Naive thymus-derived CD4-positive, alpha-beta T cell (primary cell): ENCODE measurements at places on chromosomes 16 and 17. TPM values are rescaled to one million over a fixed set of nuclear protein-coding genes. Genes with fewer than 3 reads are reported as not detected.

FSCN2 gene
- total RNA-seq: 0.48 and 0.56 TPM in 2 replicates

NAT9 gene
- 53.9 TPM for total RNA-seq

CBFB gene
- total RNA-seq: 98.1 TPM

ABCC11 gene
- total RNA-seq: not detected

UBE2O gene
- 39.2 and 40.7 TPM in 2 replicates for total RNA-seq

DNA sequence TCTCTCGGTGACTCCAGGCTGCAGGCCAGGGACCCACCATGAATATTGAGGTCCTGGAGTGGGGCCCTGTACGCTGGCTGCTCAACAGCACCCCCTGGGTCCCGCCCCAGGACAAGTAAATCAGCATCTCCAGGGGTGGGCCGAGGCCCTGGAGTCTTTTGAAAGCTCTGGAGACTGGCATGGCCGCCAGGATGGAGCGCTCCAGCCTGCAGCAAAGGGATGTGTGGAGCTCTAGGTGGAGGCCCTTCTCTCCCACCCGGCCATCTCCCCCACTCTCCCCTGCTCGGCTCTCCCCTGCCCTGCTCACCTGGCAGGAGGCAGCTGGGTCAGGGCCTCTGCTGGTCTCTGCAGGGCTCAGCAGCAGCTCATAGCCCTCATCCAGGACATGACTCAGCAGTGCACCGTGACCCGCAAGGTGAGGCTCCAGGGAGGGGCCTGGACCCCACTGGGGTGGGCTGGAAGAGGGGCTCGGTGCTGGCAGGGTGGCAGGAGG, 16.6 kb downstream of the SGSH start:
- no peak overlapping the region for H3K27ac ChIP-seq
- no peaks in the 10 kb centered on the region for H3K36me3 ChIP-seq
- no peak overlapping the region for H3K4me3 ChIP-seq
- DNase-seq: no peak
- H3K27me3 ChIP-seq: no peaks in the 10 kb centered on the region

GRCh38 chr16:17465460-17465859, 5.3 kb downstream of the XYLT1 start:
- H3K4me3 ChIP-seq: no peak overlapping the region
- H3K36me3 ChIP-seq: no peaks in the 10 kb centered on the region
- H3K4me1 ChIP-seq: peaks cover 24% of the 10 kb centered on the region
- no peak for DNase-seq

DNA sequence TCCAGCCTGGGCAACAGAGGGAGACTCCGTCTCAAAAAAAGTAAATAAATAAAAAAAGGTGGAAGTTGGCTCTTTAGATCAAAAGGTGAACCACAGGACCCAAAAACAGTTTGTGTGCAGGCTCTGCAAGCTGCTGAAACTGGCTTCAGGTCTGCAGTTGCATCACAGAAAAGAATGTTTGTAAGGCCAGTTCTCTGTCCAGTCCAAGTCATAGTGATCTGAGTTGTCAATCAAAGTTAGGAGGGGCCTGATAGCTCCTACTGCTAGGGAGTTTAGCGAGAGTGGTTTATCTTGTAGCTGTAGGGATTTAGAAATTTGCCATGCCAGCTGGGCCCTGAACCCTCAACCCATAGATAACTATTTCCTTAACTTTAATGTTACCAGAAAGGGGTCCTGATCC, 101.2 kb upstream of the CACNG5 start:
- no peaks in the 10 kb centered on the region for H3K27me3 ChIP-seq
- H3K27ac ChIP-seq: no peak overlapping the region
- H3K4me3 ChIP-seq: no peak overlapping the region
- DNase-seq: no peak
- H3K4me1 ChIP-seq: no peaks in the 10 kb centered on the region

DNA sequence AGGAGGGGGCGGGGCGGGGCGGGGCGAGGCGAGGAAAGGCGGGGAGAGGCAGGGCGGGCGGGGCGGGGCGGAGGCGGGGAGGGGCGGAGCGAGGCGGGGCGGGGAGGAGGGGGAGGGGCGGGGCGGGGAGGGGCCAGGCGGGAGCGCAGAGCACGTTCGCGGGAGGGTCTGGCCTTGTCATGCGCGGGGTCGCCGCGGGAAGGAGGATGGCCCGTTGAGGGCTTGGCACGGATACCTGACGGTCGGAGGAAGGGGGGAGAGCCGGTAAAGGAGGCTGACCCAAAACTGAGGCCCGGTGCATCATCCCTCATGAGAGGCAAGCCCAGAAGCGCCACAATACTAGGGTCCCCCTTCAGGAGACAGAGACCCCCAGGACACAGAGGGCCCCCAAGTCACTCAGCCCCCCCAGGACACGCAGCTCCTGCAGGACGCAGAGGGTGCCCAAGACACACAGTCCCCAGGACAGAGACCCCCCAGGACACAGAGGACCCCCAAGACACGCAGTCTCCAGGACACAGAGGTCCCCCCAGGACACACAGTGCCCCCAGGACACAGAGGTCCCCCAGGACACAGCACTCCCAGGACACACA, 593 bp upstream of the WDR45B start:
- H3K27ac ChIP-seq: peak overlapping the region; percentile 41
- H3K27me3 ChIP-seq: no peaks in the 10 kb centered on the region
- H3K4me1 ChIP-seq: peaks cover 11% of the 10 kb centered on the region
- H3K4me3 ChIP-seq: peak overlapping the region; percentile 33

GRCh38 chr17:76075364-76076145, 974 bp downstream of the GALR2 start:
- H3K27me3 ChIP-seq: peaks cover 14% of the 10 kb centered on the region
- H3K36me3 ChIP-seq: no peaks in the 10 kb centered on the region
- no peak for DNase-seq
- no peak overlapping the region for H3K27ac ChIP-seq

- H3K36me3 ChIP-seq: no peaks in the 10 kb centered on the region
- H3K27me3 ChIP-seq: no peaks in the 10 kb centered on the region
- peaks cover 56% of the 10 kb centered on the region for H3K4me1 ChIP-seq
- no peak overlapping the region for H3K4me3 ChIP-seq
- DNase-seq: no peak
Observed at GRCh38 chr17:17847118-17847689, 10.4 kb upstream of the SREBF1 start.

GRCh38 chr16:4240624-4241023, 1.3 kb downstream of the SRL start:
- H3K4me3 ChIP-seq: no peak overlapping the region
- DNase-seq: no peak
- no peaks in the 10 kb centered on the region for H3K4me1 ChIP-seq
- no peaks in the 10 kb centered on the region for H3K27me3 ChIP-seq
- no peak overlapping the region for H3K27ac ChIP-seq

DNA sequence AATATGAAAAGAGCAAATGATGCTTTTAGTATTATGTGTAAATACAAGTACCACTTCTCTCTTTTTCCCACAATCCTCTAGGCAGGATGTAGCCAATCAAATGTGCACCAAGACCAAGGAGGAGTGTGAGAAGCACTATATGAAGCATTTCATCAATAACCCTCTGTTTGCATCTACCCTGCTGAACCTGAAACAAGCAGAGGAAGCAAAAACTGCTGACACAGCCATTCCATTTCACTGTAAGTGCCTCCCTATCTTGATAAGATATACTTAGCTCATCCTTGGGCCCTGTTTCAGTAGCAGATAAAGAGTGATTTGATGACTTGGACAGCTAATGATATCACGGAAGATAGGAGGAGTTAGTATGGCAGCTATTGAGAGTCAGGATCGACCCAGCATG, 33.7 kb downstream of the TADA2A start:
- H3K4me3 ChIP-seq: no peak overlapping the region
- no peaks in the 10 kb centered on the region for H3K27me3 ChIP-seq
- no peaks in the 10 kb centered on the region for H3K4me1 ChIP-seq
- peaks cover 55% of the 10 kb centered on the region for H3K36me3 ChIP-seq

DNA sequence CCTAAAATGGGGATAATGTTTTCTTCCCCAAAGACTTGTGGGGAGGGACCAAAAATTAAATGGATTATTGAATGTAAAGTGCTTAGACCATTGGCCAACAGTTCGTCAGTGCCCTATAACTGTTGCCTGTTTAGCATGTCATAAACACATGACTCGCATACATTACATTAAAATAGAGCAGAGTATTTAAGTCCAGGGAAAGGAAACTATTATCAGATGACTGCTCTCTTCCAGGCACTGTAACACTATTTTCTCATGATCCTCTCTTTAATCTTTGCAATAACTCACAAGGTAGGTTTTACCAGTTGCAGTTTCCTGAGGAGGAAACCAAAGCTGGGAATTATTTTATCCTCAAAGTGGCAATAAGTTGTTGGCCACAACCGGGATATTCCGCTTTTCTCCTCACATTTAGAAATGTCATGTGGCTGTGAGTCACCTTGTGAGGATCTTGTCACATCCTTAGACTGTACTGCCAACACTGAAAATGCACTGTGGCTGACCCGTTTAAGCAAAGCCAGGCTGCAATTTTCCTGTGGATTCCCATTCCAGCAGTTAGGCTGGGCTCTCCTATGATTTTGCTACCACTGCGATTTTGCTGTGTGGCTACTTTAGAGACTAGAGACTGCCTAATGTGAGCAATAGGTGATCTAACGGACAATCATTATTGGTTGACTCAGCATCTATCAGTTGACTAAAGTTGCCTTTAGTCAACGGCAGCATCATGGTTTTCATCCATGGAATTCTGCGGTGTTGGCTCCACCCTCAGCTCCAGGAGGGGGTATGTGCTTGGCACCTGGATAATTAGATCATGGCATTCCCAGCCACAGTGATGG, 58.3 kb upstream of the DHX40 start:
- H3K4me1 ChIP-seq: no peaks in the 10 kb centered on the region
- DNase-seq: no peak
- no peaks in the 10 kb centered on the region for H3K36me3 ChIP-seq
- no peak overlapping the region for H3K4me3 ChIP-seq
- no peak overlapping the region for H3K27ac ChIP-seq

DNA sequence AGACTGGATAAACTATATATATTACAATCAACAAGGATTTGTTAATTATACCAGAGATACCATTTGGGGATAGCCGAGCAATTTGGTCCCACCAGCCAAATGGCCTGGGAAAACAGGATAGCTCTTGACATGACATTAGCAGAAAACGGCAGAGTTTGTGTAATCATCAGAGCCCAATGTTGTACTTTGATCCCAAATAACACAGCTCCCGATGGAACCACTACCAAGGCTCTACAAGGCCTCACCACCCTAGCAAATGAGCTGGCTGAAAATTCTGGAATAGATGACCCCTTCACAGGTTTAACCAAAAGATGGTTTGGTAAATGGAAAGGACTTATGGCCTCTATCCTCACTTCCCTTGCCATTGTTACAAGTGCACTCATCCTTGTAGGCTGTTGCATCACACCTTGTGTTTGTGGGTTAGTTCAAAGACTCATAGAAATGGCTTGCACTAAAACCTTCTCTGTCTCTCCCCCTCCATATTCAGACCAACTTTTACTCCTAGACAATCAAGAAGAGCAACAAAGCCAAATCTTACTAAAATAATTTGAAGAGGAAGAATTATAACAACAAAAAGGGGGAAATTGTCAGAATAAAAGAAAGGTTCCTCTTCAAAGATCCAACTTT, 9.5 kb downstream of the TXNL4B start:
- no peaks in the 10 kb centered on the region for H3K4me1 ChIP-seq
- H3K27ac ChIP-seq: no peak overlapping the region
- H3K4me3 ChIP-seq: no peak overlapping the region
- DNase-seq: no peak

GRCh38 chr17:21119247-21119918, 7.4 kb upstream of the DHRS7B start:
- H3K27me3 ChIP-seq: no peaks in the 10 kb centered on the region
- no peak overlapping the region for H3K4me3 ChIP-seq
- peaks cover 5% of the 10 kb centered on the region for H3K4me1 ChIP-seq
- peak; percentile 58 for DNase-seq
- H3K36me3 ChIP-seq: no peaks in the 10 kb centered on the region

GRCh38 chr17:56595831-56596690, 2.6 kb downstream of the NOG start:
- no peaks in the 10 kb centered on the region for H3K36me3 ChIP-seq
- H3K27me3 ChIP-seq: peaks cover 8% of the 10 kb centered on the region
- peaks cover 12% of the 10 kb centered on the region for H3K4me1 ChIP-seq
- no peak for DNase-seq
- peak overlapping the region; percentile 71 for H3K27ac ChIP-seq

DNA sequence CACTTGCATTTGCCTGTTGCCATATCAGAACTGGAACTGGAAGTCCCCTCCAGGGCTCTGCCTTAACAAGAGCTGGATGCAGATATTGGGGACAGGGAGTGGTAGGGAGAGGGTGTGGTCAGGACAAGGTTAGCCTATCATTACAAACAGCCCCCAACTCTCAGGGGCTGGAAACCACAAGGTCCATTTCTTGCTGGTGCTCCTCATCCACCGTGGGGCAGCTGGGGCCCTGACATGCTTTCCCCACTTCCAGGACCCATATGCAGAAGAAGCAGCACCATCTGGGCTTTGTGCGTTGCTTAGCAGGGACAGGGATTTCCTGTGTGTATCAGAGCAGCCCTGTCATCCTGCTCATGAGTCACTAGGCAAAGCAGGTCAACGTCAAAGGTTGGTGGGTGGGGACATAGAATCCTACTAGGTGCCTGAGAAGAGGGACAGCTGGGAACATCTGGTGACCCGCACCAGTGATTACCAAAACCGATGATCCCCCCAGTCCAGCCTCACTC, 26.9 kb downstream of the RGS9 start:
- H3K27ac ChIP-seq: no peak overlapping the region
- no peaks in the 10 kb centered on the region for H3K4me1 ChIP-seq
- no peak for DNase-seq
- no peaks in the 10 kb centered on the region for H3K36me3 ChIP-seq
- no peaks in the 10 kb centered on the region for H3K27me3 ChIP-seq
- H3K4me3 ChIP-seq: no peak overlapping the region

- peak overlapping the region; percentile 47 for H3K27ac ChIP-seq
- DNase-seq: no peak
- no peaks in the 10 kb centered on the region for H3K27me3 ChIP-seq
- H3K4me1 ChIP-seq: no peaks in the 10 kb centered on the region
Observed at GRCh38 chr17:59754552-59754951, 47.1 kb downstream of the VMP1 start.

GRCh38 chr16:89742948-89743347, 21.6 kb downstream of the ZNF276 start:
- no peak for DNase-seq
- H3K4me1 ChIP-seq: peaks cover 19% of the 10 kb centered on the region
- no peak overlapping the region for H3K4me3 ChIP-seq
- no peaks in the 10 kb centered on the region for H3K27me3 ChIP-seq
- peaks cover 12% of the 10 kb centered on the region for H3K36me3 ChIP-seq

- DNase-seq: no peak
- H3K4me3 ChIP-seq: no peak overlapping the region
- H3K36me3 ChIP-seq: no peaks in the 10 kb centered on the region
- H3K27ac ChIP-seq: no peak overlapping the region
Observed at GRCh38 chr17:68459037-68459639, 1.8 kb upstream of the WIPI1 start.

DNA sequence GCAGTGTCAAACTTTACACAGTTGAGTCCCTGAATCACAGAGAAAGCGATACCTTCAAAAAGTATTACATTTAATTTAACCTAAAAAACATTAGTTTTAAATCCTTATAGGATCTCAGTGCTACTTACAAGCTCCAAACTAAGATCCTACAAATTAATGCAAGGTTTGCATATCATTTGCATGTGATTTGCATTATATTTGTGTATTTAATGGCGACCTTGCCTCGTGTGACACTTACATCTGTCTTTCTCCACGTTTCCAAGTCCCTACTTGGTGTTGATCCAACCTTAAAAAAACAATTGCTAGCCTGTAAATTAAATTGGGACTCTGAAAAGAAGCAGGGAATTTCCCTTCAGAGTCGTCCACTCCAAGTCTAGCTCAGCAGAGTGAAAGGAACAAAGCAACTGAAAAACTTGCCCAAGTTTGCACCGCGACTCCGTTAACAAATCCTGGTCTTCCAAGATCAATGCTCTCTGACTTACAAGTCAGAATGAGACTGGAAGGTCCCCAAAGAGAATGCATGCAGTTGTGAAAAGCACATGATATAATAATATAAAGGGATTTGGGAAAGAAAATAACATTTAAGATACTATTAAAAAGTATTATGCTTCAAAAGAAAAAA, 739 bp upstream of the FAM117A start:
- H3K4me1 ChIP-seq: peaks cover 31% of the 10 kb centered on the region
- H3K36me3 ChIP-seq: peaks cover 6% of the 10 kb centered on the region
- peak overlapping the region; percentile 13 for H3K4me3 ChIP-seq
- peak overlapping the region; percentile 35 for H3K27ac ChIP-seq
